Islet precursor cell (in vitro differentiated cells): ENCODE measurements at places on chromosomes 12 and 14.

- no peak for DNase-seq
Measured at GRCh38 chr12:1167784-1168183, 176.8 kb downstream of the ERC1 start.

- peak; percentile 86 for DNase-seq
Measured at GRCh38 chr12:51752234-51752889, 96.2 kb downstream of the FIGNL2 start.

- DNase-seq, result no peak
Measured at GRCh38 chr12:132085291-132085635, 58.9 kb downstream of the DDX51 start.

DNA sequence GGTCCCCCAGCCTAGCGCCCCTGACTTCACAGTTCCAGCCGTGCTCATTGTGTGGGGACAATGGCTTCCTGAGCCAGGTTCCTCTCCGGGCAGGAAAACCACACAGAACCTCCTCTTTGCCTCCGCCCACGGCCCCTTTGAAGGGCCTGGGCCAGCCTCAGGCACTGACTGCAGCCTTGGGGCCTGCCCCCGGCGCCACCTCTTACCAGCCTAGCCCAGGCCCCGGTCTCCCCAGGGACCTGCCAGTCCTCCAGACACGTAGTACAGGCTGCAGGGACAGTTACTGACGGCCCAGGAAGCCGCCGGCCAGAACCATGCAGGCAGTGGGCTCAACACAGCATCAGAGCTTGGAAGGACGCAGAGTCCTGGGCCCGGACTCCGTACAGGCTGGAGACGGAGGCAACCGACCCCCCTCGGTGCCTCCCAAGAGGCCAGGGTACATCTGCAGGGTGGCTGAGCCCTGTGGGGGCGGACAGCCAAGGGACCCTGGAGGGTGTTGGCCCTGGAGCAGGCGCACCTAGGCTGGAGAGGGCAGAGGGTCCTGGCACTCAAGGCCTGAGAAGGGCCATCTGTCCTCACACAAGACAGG is 20.9 kb upstream of the NUDT14 start:
- DNase-seq, result no peak

- no peak for DNase-seq
Measured at GRCh38 chr12:122202017-122202416, 1.5 kb upstream of the B3GNT4 start.

- DNase-seq, result no peak
Measured at GRCh38 chr14:64983439-64984310, 3.0 kb upstream of the FNTB start.

- no peak for DNase-seq
Measured at GRCh38 chr12:52254180-52254964, 20.1 kb upstream of the KRT86 start.

DNA sequence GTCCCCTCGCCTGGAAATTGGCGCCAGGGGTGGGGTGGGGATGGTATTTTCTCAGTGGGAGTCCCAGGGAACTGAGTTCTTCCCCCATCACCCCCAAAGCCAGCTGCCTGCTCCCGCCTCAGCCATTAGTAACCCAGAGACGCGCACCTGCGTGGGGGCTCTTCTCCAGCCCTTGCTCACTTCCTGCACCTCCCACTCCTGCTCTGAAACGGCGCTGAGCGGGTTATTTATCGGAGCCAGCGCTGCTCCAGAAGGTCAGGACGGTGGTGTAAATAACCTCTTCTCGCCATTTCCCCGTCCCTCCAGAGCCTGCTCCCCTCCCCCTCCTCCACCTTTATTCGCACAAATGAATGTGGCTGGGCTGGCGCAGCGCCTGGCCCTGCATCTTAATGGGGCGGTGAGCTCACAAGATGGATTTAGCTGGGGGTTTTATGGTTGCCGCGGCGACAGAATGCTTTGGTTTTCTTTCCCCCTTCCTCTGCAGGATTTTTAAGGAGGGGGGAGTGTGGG is 12.2 kb downstream of the GPR84 start:
- peak; percentile 89 for DNase-seq

DNA sequence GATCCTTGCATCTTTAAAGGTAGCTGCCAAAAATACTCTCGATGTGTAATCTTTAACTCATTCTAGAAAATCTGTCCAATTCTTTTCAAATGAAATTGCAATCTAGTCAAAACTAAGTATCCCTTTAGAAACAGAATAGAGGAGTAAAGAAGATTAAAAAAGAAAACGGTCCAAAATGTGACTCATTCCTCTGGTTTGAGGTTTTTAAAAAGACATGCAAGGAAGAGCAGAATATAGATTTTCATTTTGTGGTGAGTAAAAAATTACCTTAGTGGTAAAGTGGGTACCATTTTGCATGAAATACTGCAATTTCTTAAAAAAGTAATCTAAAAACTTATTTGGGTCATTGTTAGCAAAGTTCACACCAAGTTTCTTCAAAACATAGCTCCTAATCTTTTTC is 108.4 kb downstream of the BRMS1L start:
- DNase-seq, result no peak

DNA sequence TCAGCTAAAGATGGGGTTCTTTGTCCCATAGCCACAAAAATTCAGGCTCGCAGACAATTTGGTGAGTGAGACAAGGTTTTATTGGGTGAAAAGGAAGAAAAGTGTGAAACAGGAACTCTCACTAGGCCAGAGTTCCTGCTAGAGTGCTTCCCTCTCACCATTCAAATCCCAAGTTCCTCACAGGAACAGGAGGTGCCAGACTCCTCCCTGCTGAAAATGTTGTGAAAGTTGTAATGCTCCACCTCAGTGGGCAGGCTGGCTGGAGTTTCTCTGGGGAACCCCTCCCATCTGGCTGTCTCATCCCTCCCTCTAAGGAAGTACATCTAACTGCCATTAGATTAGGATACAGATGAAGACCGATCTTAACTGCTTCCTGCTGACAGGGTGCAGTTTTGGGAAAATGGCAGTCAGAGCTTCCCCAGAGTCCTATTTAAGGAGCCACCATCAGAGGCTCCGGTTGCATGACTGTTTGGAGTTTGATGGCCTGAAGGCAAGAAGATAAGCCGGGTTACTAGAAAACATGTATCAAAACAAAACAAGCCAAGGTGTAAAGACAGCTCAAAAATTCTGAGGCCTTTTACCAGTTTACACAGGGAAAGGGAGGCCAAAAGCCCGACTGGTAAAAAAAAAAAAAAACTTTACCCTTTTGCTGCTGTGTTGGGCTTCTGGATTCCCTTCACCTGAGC is 127.6 kb downstream of the FSCB start:
- DNase-seq, result no peak

GRCh38 chr12:28611115-28611435 is 420.8 kb downstream of the CCDC91 start:
- DNase-seq, result no peak

- no peak for DNase-seq
Measured at GRCh38 chr12:113759135-113759534, 207.0 kb downstream of the RBM19 start.

GRCh38 chr14:81390696-81391095 is 9.4 kb downstream of the STON2 start:
- no peak for DNase-seq

DNA sequence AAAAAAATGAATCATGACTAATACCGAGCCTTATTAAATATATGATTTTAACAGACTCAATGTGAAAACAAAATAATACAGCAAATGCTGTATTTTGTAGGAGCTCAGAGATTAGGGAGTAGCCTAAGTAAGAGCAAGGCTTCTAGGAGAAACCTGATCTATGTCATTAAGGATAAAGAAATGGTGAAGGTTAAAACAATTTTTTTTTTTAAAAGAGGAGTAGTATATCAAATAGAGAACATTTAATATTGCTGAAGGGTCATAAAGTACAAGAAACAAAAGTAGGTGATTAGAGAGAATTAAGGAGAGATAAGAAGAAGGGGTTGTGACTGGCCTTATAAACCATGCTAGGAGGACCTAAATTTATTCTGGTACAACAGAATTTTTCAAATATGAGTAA is 39.1 kb downstream of the PPP1R12A start:
- DNase-seq, result no peak

DNA sequence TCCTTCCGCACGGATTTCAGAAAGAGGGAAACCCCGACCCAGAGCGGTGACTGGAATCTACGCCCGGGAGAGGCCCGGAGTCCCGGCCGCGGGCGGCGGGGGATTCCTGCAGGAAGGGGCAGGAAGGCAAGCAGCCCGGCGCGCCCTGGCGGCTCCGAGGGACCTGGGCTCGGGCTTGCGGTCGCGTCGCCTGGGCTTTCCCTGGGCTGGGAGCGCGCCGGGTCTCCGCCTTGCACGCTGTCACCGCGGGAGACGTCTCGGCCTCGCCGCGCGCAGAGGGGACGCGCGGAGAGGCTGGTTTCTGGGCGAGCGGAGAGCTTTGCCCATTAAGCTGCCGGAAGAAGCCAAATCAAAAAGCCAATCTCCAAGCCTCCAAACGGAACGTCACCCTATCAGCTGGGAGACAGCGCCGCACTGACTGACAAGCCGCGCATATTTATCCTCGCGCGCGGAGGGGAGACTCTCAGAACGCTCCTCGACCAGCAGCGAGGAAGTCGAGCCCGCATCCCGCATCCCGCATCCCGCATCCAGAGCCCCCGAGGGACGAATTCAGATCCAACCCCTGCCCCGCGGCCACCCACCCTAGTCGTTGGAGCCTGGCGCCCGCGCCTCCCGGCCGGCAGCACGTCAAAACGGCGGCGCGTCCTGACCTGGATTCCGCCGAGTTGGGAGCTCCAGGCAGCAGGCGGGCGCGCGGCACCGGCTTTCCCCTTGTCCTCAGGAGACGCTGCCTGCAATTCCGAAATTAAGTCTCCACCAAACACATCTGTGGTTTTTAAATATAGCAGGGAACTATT is at the start of gene SLC8A3:
Gene SLC8A3, minus strand, starts transcription at position 293 of the 797 bp plus-strand sequence. CDS start 20,529 bp downstream, outside the sequence.
- peak; percentile 79 for DNase-seq

- DNase-seq, result no peak
Measured at GRCh38 chr14:67420102-67420739, 8.3 kb upstream of the PLEK2 start.

GRCh38 chr12:122852336-122853275 is 17.3 kb downstream of the HIP1R start:
- no peak for DNase-seq

GRCh38 chr12:128745772-128746689 is 77.7 kb downstream of the SLC15A4 start:
- DNase-seq, result no peak

GRCh38 chr12:15788233-15789219 is 662 bp downstream of the EPS8 start:
- DNase-seq, result peak; percentile 79

- DNase-seq, result no peak
Measured at GRCh38 chr12:117897372-117898161, 71.2 kb downstream of the KSR2 start.

- no peak for DNase-seq
Measured at GRCh38 chr12:43111608-43112007, 440.4 kb downstream of the ADAMTS20 start.

DNA sequence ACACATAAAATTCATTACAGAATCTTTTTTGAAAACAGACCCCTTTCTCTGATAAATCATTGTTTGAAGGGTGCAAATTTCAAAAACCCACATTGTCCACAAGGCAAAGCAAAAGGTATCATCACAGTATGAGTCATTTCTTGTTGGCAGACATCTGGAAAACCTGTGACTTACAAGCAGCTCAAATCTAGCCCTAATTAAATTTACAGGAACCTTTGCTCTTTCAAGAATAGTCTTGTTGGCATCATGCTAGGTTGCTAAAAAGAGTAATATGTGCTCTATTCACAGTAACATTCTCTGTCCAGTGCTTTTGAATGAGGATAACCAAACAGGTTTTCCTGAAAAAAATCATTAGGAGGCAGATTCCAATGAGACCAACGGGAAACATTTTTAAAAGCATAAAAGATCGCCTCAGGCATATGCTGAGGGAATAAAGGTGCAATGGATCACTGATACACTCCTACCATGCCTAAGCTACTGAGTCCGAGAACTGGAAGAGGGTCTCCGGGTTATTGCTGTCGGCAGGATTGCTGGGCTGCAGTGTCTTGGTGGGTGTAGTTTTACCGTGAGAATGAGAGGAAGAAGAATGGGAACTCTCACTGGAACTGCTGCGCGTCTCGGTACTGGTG is 55.5 kb upstream of the TTC7B start:
- no peak for DNase-seq

GRCh38 chr12:102740141-102740955 is 176.7 kb downstream of the PAH start:
- no peak for DNase-seq
